ENCODE measurements at places on chromosomes 13 and 19. TPM values are rescaled to one million over a fixed set of nuclear protein-coding genes. Genes with fewer than 3 reads are reported as not detected.

GRCh38 chr19:50331994-50332243 lies 2.7 kb upstream of the KCNC3 start:
- H3K36me3 ChIP-seq, result peaks cover 10% of the 10 kb centered on the region
- H3K27me3 ChIP-seq, result peaks cover 62% of the 10 kb centered on the region
- H3K27ac ChIP-seq, result peak overlapping the region; percentile 45

DNA sequence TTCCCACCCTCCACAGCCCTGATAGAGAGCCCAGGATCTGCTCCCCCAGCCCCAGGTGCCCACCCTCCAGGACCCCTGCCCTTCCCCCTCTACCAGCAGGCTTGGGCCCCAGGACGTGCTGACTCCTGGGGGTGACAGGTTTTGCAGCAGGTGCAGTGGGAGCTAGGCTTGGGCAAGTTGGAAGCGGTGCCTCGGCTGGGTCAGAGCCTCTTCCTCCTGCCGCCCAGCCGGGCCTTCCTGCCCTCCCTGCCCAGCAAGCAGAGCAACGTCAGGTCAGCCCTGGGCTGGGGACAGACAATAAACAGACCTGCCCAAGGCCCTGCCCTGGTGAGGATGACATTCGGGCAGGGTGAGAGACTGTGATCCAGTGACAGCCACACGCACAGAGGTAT lies 9.2 kb upstream of the NCCRP1 start:
- peaks cover 11% of the 10 kb centered on the region for H3K27me3 ChIP-seq
- no peaks in the 10 kb centered on the region for H3K4me1 ChIP-seq
- no peak overlapping the region for H3K4me3 ChIP-seq
- no peaks in the 10 kb centered on the region for H3K36me3 ChIP-seq
- no peak overlapping the region for H3K27ac ChIP-seq

DNA sequence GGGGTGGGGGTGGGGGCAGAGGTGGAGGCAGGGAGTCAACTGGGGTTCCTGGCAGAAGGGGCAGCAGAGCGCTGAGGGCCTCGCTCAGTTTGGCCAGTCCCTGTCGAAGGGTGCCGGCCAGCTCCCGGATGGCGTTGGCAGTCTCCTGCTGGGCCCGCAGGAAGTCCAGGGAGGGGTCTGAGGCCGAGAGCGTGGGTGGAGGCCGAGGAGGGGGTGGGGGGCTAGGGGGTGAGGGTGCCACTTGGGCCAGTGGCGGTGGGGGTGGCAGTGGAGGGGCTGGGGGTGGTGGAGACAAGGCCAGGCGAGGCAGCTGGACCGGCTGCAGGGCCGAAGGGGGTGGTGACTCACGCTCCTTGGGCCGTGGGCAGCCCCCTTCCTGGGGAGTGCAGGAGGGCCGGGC lies 4.9 kb upstream of the IRF2BP1 start:
- H3K4me1 ChIP-seq, result no peaks in the 10 kb centered on the region
- H3K27ac ChIP-seq, result no peak overlapping the region
- H3K27me3 ChIP-seq, result no peaks in the 10 kb centered on the region
- DNase-seq, result no peak

Gene PSG6
- not detected for total RNA-seq

Gene PLIN4
- 0.05 TPM for total RNA-seq

- no peak overlapping the region for H3K4me3 ChIP-seq
- H3K4me1 ChIP-seq, result peaks cover 63% of the 10 kb centered on the region
- no peak overlapping the region for H3K27ac ChIP-seq
- peaks cover 7% of the 10 kb centered on the region for H3K36me3 ChIP-seq
Measured at GRCh38 chr13:50228527-50228926, 213.3 kb downstream of the KCNRG start.

Gene LACC1
- 1.2 TPM for total RNA-seq

DNA sequence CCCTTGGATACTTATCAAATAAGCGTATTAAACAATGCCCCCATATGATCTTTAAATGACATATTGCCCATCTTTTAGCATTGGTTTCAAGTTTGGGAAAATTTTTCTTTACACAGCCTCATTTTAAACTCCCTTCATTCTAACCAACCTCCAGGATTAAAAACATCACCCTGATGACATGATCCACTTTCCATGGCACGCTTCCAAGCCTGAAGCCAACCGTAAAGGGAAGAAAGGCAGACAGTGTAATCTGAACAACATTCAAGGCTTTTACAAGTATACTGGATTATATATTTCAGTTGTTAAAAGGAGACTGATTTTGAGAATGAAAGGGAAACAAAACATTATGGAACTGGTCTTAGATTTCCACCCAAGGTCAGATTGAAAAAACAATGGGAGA lies 1721.9 kb downstream of the OLFM4 start:
- no peak overlapping the region for H3K27ac ChIP-seq
- no peak for DNase-seq
- H3K27me3 ChIP-seq, result no peaks in the 10 kb centered on the region
- H3K36me3 ChIP-seq, result no peaks in the 10 kb centered on the region

GRCh38 chr13:34698945-34699344 lies 243.1 kb upstream of the NBEA start:
- no peaks in the 10 kb centered on the region for H3K36me3 ChIP-seq
- H3K27me3 ChIP-seq, result no peaks in the 10 kb centered on the region
- no peak for DNase-seq
- no peak overlapping the region for H3K27ac ChIP-seq

DNA sequence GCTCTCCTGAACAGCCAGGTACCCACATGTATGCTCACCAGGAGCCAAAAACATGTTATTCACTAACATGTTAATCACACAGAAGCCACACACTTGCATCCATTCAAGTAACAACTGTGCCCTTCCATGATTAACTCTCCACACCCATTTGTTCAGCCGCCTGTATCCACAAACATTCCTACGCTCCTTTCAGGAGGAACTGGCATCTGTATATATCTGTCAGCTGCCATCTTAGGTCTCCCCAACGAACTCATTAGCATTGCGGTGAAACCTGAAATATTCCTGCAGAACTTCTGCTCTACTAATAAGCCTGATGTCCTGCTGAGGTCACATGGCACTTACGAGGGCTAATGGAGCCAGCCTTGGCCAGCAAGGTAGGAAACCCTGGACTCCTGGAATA lies 33.0 kb downstream of the OLFM2 start:
- H3K4me3 ChIP-seq, result no peak overlapping the region
- H3K27ac ChIP-seq, result no peak overlapping the region
- no peaks in the 10 kb centered on the region for H3K4me1 ChIP-seq
- no peaks in the 10 kb centered on the region for H3K36me3 ChIP-seq
- DNase-seq, result no peak

- no peak overlapping the region for H3K27ac ChIP-seq
- no peaks in the 10 kb centered on the region for H3K36me3 ChIP-seq
- H3K4me3 ChIP-seq, result no peak overlapping the region
- no peaks in the 10 kb centered on the region for H3K4me1 ChIP-seq
- H3K27me3 ChIP-seq, result peaks cover 2% of the 10 kb centered on the region
Measured at GRCh38 chr19:33606556-33606955, 15.2 kb upstream of the CHST8 start.

DNA sequence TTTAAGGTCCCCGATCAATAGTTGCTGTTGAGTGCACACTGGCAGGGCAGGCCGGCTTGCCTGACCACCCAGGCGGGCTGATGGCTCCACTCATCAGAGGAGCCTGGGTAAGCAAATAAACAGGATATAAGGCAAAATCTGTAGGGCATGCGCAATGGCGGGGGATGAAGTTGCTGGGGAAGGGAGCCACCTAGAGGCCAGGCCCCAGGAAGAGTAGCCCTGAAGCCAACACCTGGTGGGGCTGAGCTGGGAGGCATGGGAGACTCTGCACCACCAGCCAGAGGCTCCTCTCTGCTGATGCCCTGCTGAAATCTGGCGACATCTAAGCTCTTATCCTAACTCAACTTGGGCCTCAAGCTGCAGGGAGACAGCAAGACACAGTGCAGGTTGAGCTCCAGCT lies 324.3 kb downstream of the ZNF536 start:
- peaks cover 22% of the 10 kb centered on the region for H3K27me3 ChIP-seq
- no peaks in the 10 kb centered on the region for H3K36me3 ChIP-seq
- peak; percentile 25 for DNase-seq
- no peaks in the 10 kb centered on the region for H3K4me1 ChIP-seq
